CD8-positive, alpha-beta memory T cell (primary cell): ENCODE measurements at places on chromosomes 13 and 19. TPM values are rescaled to one million over a fixed set of nuclear protein-coding genes. Genes with fewer than 3 reads are reported as not detected.

DNA sequence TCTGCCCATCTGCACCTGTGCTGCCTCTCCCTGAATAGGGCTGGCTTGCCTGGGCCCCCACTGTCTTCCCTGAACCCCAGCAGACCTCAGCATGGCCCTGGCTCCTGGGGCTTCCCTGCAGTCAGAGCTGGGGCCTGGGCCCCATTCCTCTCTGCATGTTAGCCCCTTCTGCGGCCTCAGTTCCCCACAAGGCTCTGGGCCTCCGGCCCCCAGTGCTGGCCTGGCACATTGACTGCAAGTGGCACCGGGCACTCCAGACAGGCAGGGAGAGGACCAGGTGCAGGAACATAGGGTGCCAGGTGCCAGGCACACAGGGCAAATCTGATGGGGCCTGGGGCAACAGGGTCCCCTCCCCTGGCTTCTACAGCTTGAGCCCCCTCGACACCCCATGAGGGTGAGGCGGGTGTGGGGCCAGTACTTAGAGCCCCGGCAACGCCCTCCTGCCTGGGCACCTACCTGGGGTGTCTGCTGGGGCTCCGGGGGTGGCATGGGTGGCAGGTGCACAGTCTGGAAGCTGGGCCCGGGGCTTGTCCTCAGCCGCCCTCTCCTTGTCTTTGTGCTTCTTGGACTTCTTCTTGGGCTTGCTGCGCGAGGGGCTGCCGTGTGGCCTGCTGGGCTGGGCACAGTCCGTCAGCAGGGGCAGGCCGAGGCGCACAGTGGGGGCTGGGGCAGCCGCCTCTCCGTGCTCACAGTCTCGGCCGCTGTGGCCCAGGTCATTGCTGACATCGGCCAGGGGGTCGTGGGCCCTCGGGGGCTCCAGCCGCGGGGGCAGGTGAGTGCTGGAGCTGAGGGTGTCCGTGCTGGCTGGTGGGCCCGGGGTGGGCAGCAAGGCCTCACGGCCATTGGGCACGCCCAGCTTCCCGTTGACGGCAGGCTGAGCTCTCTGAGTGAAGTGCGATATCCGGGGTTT is 12.3 kb upstream of the ISYNA1 start:
- no peaks in the 10 kb centered on the region for H3K4me1 ChIP-seq
- H3K27ac ChIP-seq: no peak overlapping the region
- H3K36me3 ChIP-seq: peaks cover 24% of the 10 kb centered on the region
- H3K27me3 ChIP-seq: no peaks in the 10 kb centered on the region

DNA sequence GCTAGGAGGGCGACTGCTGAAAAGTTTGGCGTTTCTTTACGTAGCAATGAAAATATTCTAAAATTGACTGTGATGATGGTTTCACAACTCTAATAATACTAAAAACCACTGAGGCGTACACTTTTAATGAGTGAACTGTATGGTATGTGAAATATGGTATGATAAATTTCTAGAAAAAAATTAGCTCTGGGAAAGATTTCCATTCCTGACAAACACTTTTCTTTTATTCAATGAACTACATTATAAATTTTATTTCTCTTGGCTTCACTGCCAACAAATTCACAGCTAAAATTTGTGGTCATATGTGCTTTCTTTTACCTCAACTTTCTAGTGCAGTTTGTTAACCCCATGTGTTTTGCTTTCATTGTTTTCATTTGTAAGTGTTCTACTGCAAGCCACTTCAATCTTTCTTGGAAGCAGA is 11.1 kb downstream of the ZC3H13 start:
- H3K4me1 ChIP-seq: peaks cover 5% of the 10 kb centered on the region
- H3K4me3 ChIP-seq: no peak overlapping the region
- H3K36me3 ChIP-seq: peaks cover 16% of the 10 kb centered on the region
- H3K27ac ChIP-seq: no peak overlapping the region

- DNase-seq: no peak
- H3K4me3 ChIP-seq: no peak overlapping the region
- H3K27ac ChIP-seq: no peak overlapping the region
- no peaks in the 10 kb centered on the region for H3K36me3 ChIP-seq
Observed at GRCh38 chr13:113445791-113446487, 7.3 kb downstream of the ADPRHL1 start.

GRCh38 chr13:43278127-43278526 is 254.7 kb downstream of the DNAJC15 start:
- no peaks in the 10 kb centered on the region for H3K4me1 ChIP-seq
- DNase-seq: no peak
- H3K27me3 ChIP-seq: no peaks in the 10 kb centered on the region
- H3K27ac ChIP-seq: no peak overlapping the region

GRCh38 chr19:42410371-42410770 is 16.8 kb downstream of the LIPE start:
- H3K27me3 ChIP-seq: no peaks in the 10 kb centered on the region
- H3K4me1 ChIP-seq: no peaks in the 10 kb centered on the region
- no peak overlapping the region for H3K27ac ChIP-seq
- DNase-seq: no peak
- H3K4me3 ChIP-seq: no peak overlapping the region

- H3K27ac ChIP-seq: no peak overlapping the region
- H3K36me3 ChIP-seq: no peaks in the 10 kb centered on the region
- no peaks in the 10 kb centered on the region for H3K4me1 ChIP-seq
- H3K4me3 ChIP-seq: no peak overlapping the region
- DNase-seq: no peak
- no peaks in the 10 kb centered on the region for H3K27me3 ChIP-seq
Observed at GRCh38 chr19:4042731-4043082, 24.0 kb downstream of the ZBTB7A start.

- no peak overlapping the region for H3K27ac ChIP-seq
- no peak overlapping the region for H3K4me3 ChIP-seq
- DNase-seq: no peak
- H3K4me1 ChIP-seq: peaks cover 5% of the 10 kb centered on the region
- H3K36me3 ChIP-seq: no peaks in the 10 kb centered on the region
Observed at GRCh38 chr19:2528675-2529101, 52.8 kb downstream of the GADD45B start.

DNA sequence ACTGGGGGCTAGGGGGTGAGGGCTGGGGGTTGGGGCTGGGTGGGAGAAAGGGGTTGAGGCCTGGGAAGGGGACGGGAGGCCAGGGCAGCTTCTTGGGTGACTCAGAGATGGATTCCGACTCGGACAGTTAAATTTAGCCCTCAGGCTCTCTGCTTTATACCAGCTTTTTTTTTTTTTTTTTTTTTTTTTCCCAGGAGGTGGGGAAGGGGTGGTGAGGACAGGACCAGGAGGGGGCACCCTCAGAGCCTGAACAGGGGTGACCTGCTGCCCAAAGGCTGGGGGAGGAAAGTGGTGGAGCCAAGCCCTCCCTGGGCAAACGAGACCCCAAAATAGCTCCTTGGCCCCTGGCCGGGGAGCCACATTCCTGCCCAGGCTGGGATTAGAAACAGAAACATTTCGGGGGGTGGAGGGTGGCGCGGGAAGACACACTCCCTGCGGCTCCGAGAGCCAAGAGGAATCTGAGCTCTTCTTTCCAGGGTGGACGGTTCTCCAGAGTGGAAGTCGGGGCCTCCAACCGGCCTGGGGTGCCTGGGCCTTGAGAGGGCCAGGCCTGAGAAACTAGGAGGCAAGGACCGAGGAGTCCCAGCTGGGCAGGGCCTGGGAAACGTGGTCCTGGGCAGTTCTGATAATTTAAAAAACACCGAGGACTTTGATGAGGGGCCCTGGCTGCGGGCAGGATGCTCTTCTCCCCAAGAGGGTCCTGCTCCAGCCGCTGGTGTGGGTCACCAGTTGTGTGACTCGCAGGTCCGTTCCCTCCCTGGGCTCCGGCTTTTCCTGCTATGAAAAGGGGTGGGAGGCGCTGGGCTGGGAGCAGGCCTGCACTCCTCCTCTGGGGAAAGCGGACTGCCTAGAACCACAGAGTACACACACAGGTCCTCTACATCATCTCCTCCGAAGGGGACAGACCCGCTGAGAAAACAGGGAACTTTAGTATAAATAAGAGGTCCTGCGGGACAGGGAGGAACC is 813 bp upstream of the DMPK start:
- peaks cover 5% of the 10 kb centered on the region for H3K27me3 ChIP-seq
- no peak for DNase-seq
- no peaks in the 10 kb centered on the region for H3K36me3 ChIP-seq
- no peak overlapping the region for H3K27ac ChIP-seq
- H3K4me3 ChIP-seq: no peak overlapping the region
- peaks cover 20% of the 10 kb centered on the region for H3K4me1 ChIP-seq

GRCh38 chr13:85638815-85639393 is 160.3 kb downstream of the SLITRK6 start:
- no peak overlapping the region for H3K27ac ChIP-seq
- no peaks in the 10 kb centered on the region for H3K36me3 ChIP-seq
- H3K4me1 ChIP-seq: no peaks in the 10 kb centered on the region
- H3K4me3 ChIP-seq: no peak overlapping the region

DNA sequence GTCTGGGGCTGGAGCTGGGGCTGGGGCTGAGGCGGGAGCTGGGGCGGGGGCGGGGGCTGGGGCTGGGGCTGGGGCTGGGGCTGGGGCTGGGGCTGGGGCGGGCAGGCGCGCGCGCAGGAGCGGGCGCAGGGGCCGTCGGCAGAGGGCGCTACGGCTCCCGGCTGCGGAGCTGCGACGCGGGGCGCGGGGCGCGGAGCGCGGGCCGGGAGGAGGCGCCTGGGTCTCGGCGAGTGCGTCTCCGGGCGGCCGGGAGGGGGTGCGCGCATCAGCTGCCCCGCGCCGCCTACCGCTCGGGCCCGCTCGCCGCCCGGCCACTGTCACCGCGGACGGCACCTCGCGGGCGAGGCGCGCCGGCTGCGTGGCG is 422 bp upstream of the MTUS2 start:
- H3K27ac ChIP-seq: no peak overlapping the region
- H3K27me3 ChIP-seq: peaks cover 8% of the 10 kb centered on the region
- H3K36me3 ChIP-seq: no peaks in the 10 kb centered on the region
- no peaks in the 10 kb centered on the region for H3K4me1 ChIP-seq
- DNase-seq: no peak

- no peaks in the 10 kb centered on the region for H3K4me1 ChIP-seq
- no peaks in the 10 kb centered on the region for H3K36me3 ChIP-seq
- no peaks in the 10 kb centered on the region for H3K27me3 ChIP-seq
- DNase-seq: no peak
- no peak overlapping the region for H3K27ac ChIP-seq
- no peak overlapping the region for H3K4me3 ChIP-seq
Observed at GRCh38 chr19:48560095-48560530, 8.1 kb downstream of the SULT2B1 start.

DNA sequence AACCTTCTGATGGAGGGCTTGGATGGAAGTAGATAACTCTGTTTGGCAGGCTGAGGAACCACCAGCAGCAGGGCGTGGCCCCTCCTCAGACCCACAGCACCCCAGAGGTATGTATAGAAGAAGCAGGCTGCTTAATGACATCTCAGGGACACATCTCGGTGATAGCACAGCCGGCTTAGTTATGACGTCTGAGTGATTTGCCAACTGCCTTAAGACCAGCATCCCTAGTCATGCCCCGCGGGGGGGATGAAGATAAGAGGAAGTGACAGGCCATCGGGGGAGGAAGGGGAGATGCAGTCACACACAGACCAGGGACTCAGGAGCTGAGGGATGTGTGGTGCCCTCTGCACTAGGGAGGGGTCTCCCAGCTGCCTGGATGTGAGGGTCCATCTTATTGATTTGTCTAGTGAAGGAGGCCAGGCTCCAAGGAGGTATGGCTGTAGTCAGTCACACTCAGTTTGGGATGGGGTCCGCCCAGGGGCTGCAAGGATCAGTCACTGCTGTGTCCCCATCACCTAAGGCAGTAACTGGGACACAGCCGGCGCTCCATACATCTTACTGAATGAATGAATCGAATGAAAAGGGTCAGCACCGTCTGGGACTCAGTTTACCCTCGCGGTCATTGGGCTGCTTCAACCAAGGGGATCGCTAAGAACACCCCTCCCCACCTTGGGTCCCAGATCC is 19.2 kb upstream of the ERCC1 start:
- peak; percentile 71 for DNase-seq
- H3K36me3 ChIP-seq: no peaks in the 10 kb centered on the region
- peak overlapping the region; percentile 91 for H3K27ac ChIP-seq
- H3K4me1 ChIP-seq: peaks cover 36% of the 10 kb centered on the region
- no peaks in the 10 kb centered on the region for H3K27me3 ChIP-seq

GRCh38 chr19:45517238-45517637 is 10.0 kb downstream of the VASP start:
- peaks cover 6% of the 10 kb centered on the region for H3K36me3 ChIP-seq
- no peaks in the 10 kb centered on the region for H3K27me3 ChIP-seq
- no peak for DNase-seq

GRCh38 chr19:32168111-32168510 is 177.3 kb upstream of the ZNF507 start:
- no peaks in the 10 kb centered on the region for H3K36me3 ChIP-seq
- H3K27me3 ChIP-seq: peaks cover 6% of the 10 kb centered on the region
- no peak overlapping the region for H3K27ac ChIP-seq

DNA sequence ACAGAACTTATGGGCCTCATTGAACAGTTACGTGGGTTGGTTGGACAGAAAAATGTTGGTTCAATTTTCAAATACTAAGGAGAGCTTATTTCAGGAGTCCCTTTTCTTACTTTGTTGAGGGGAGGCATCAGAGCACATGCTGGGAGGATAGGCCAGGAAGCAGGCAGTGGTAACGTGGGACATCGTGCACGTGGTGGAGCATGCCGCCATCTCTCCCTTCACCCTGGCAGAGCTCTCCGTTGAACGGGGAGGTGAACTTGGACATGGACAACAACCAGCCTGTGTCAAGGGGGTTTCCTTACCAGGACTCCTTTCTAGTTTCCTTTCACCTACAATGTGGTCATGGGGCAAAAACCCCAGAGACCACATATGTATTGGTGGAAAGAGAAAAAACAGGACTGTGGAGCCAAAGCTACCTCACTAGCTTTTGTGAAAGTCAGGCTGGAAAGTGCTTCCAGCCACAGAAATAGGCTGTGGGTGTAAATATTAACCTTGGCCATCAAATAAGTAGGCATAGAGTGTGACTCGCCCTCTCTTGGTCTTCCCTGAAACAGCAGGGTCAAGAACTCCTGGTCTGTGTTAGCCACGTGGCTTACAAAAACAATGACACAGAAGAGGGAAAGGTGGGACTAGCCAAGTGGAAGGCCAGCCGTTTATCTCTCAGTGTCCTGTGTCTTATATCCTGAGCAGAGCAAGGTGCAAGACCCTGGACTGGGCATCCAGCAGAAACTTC is 14.4 kb downstream of the MICOS13 start:
- no peaks in the 10 kb centered on the region for H3K27me3 ChIP-seq
- H3K36me3 ChIP-seq: peaks cover 69% of the 10 kb centered on the region
- H3K27ac ChIP-seq: no peak overlapping the region

DNA sequence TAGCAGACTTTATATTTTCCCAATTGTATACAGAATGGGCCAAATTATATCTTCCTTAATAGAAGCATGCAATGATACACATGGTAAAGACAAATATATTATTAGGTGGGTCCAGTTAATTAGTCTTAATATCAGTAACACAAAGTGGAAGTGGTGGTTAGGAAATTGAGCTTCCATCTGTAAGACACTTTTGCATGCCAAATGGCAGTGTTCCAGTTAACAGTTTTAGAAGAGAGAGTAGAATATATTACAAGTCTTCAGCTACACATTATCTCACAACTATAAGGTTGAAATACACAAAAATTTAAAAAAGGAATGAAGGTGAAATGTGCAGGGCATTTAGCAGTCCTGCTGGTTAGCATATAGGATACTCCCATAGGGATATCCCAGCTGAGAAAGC is 536.5 kb downstream of the PCDH9 start:
- H3K36me3 ChIP-seq: no peaks in the 10 kb centered on the region
- no peaks in the 10 kb centered on the region for H3K4me1 ChIP-seq
- H3K27me3 ChIP-seq: no peaks in the 10 kb centered on the region
- no peak overlapping the region for H3K27ac ChIP-seq
- DNase-seq: no peak

The COL5A3 gene
- polyA plus RNA-seq: 0.23 TPM

The FGF9 gene
- polyA plus RNA-seq: 2.3 TPM

The ZNF329 gene
- 10.3 TPM for polyA plus RNA-seq

The FOSB gene
- polyA plus RNA-seq: 48.2 TPM

The EMP3 gene
- polyA plus RNA-seq: 1,041 TPM

The TUBB4A gene
- polyA plus RNA-seq: 5.9 TPM

The IGSF23 gene
- not detected for polyA plus RNA-seq

The ZNF823 gene
- polyA plus RNA-seq: 3.6 TPM

The C19orf33 gene
- polyA plus RNA-seq: 0.90 TPM

The FCGBP gene
- polyA plus RNA-seq: 2.7 TPM

The CA11 gene
- 8.3 TPM for polyA plus RNA-seq

The MYH14 gene
- not detected for polyA plus RNA-seq
